ENCODE measurements at places on chromosomes 13 and 19.

- DNase-seq = no peak
- no peak overlapping the region for H3K27ac ChIP-seq
- H3K27me3 ChIP-seq = no peaks in the 10 kb centered on the region
- H3K4me3 ChIP-seq = no peak overlapping the region
- H3K36me3 ChIP-seq = no peaks in the 10 kb centered on the region
Observed at GRCh38 chr13:33910255-33910654, 92.3 kb downstream of the RFC3 start.

GRCh38 chr13:35554972-35555623, 78.6 kb upstream of the MAB21L1 start:
- no peak overlapping the region for H3K27ac ChIP-seq
- DNase-seq = no peak
- no peaks in the 10 kb centered on the region for H3K36me3 ChIP-seq
- H3K4me1 ChIP-seq = peaks cover 14% of the 10 kb centered on the region
- no peaks in the 10 kb centered on the region for H3K27me3 ChIP-seq
- H3K4me3 ChIP-seq = no peak overlapping the region

DNA sequence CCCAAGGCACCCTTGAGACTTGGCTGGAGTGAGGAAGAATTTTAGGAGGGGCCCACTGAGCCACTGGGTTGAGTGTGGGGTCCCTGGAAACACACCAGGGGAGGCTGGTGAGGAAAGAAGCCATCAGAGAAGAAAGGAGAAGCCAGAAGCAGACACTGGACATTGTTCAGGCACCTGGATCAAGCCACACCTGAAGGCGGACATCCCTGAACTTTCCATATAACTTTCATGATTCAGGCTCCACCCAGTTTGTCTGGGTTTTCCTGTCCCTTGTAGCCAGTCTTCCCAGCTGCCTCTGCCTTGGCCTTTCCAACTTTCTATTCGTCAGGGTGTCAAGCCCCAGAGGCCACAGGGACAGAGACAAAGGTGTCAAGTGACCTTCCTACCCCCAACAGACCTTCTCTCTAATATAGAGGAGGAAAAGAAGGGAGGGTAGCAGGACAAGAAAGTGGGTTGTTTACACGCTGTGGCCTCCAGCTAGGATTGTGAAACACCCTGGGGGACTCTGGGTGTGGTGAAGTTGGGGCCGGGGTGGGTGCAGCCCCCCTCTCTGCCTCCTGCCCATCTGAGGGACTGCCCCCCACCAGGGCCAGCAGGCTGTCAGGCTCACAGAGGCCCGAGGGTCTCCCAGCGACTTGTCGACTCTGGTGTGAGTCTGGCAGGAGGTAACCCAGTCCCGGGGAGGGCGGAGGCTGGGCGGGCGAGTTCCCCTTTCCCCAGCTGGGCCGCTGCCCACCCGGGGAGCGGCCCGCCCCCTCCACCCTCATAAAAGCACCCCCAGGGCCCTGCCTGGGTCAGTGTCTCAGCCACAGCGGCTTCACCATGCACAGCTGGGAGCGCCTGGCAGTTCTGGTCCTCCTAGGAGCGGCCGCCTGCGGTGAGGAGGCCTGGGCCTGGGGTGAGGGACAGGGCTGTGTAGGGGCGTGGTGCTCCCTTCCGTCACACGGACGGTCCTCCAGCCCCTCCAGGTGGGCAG, at the start of gene CFD:
CFD (plus strand) TSS at position 797 of the 976 bp plus-strand sequence; CDS start at position 823, 26 bp downstream.
- peaks cover 12% of the 10 kb centered on the region for H3K4me1 ChIP-seq
- peak; percentile 55 for DNase-seq
- no peaks in the 10 kb centered on the region for H3K36me3 ChIP-seq
- H3K27ac ChIP-seq = peak within 1 kb of the TSS; percentile 17
- H3K4me3 ChIP-seq = peak within 1 kb of the TSS; percentile 28

DNA sequence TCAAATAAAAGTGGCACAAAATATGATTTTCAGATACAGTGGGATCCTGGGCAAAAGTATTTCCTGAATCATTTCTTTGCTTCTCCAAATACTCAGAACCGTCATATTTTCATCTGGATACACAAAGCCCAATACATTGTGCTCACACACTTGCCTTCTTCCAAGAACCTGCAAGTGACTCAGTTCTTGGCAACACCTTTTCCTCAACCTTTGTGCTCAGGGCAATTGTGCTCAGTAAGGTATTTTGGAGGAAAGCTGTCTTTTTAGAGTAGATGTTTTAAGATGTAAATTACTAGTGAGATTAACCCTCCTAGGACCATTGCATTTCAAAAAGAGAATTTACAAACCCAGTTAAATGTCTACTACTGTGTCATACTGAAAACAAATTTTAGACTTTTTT, 233.5 kb downstream of the EFNB2 start:
- DNase-seq = no peak
- H3K4me3 ChIP-seq = no peak overlapping the region
- no peaks in the 10 kb centered on the region for H3K36me3 ChIP-seq
- no peaks in the 10 kb centered on the region for H3K4me1 ChIP-seq
- H3K27me3 ChIP-seq = no peaks in the 10 kb centered on the region
- H3K27ac ChIP-seq = no peak overlapping the region

DNA sequence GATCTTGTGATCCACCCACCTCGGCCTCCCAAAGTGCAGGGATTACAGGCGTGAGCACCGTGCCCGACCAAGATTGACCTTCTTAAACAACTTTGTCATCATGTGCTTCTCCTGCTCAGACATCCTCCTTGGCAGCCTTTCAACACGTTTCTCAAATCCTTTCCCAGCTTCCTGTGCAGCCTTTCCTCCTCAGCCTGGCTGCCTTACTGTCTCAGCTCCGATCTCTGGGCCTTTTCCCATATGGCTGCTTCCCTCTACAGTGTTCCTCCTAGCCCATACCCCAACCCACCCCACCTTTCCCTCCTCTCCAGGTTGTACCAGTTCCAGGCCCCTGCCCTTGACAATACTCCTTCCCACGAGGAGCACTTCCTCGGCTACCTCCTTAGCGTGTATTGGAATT, 7.2 kb downstream of the PHF11 start:
- H3K4me3 ChIP-seq = no peak overlapping the region
- no peaks in the 10 kb centered on the region for H3K4me1 ChIP-seq
- no peak overlapping the region for H3K27ac ChIP-seq
- DNase-seq = no peak
- H3K36me3 ChIP-seq = no peaks in the 10 kb centered on the region
- no peaks in the 10 kb centered on the region for H3K27me3 ChIP-seq

DNA sequence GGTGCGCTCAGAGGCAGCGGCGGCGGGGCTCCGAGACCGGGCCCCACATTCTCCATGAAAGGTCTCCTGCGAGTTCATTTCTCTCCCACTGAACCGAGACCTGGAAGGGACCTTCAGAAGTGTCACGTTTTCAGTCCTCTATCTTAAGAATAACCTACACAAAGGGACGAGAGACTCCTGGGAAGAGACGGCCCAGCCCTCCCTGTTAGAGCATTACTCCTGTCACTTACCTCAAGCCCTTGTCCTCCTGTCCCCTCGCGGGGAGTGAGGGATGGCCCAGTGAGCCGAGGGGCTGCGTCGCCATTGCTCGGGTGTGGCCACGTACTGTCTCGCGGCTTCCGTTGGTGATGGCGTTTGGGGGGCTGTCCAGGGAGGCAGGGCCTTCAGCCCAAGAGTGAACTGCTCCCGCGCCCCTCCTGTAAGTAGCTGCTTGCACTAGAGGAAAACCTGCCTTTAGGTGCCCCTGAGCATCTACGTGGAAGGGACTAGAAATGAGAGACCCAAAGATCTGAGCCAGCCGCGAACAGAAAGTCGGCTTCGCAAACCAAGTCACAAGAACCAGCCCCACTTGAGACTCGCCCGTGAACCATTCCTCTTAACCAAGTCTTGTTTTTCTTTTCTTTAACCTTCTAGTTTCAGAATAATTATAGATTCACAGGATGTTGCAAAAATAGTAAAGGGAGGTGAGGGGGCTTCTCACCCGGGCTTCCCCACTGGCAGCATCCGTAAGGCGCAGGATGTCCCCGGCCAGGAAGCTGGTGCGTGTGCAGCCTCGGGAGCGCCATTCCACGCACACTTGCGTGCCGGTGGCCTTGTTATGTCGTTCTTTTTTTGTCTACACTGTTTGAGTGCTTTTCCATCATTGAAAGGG, 21.1 kb upstream of the NDUFS7 start:
- no peaks in the 10 kb centered on the region for H3K27me3 ChIP-seq
- H3K27ac ChIP-seq = no peak overlapping the region
- no peak overlapping the region for H3K4me3 ChIP-seq

DNA sequence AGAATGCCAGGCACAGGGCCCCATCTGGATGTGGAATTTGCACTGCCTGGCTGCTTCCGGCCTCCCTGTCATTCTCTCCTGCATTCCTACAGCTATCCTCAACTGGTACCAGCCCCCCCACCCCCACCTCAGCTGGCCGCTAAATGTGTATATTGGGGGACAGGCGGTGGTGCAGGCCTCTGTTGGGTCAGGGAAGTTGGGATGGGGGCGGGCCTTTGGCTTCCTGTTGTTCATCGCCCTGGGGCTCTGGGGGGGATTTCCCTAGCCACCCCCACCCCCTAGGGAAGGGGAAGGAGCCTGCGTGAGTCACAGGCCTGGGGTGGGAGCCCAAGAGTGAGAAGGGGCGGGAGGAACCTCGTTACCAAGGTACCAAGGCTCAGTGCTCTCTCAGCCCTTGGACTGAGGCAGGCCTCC, 10.6 kb downstream of the POU2F2 start:
- no peaks in the 10 kb centered on the region for H3K36me3 ChIP-seq
- H3K4me1 ChIP-seq = peaks cover 21% of the 10 kb centered on the region
- H3K27ac ChIP-seq = no peak overlapping the region
- DNase-seq = peak; percentile 40
- H3K4me3 ChIP-seq = no peak overlapping the region

DNA sequence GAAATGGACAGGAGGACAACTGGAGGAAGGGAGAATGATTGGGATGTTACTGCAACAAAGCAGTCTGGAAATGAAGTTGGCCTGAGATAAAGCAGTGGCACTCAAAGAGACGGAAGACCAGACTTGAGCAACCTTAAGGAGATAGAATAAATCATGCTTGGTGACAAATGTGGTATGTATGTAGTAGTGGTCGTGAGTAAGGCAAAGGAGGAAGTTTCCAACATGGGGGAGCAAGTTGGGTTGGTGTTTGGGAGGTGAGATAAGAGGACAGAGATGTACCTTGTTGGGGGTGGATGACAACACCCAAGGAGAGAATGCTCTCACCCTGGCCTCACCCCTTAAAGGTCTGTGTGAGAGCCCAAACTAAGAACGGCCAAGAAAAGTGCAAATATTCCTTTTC, 420.5 kb downstream of the DIAPH3 start:
- no peaks in the 10 kb centered on the region for H3K36me3 ChIP-seq
- DNase-seq = no peak
- H3K4me3 ChIP-seq = no peak overlapping the region
- no peaks in the 10 kb centered on the region for H3K4me1 ChIP-seq
- no peaks in the 10 kb centered on the region for H3K27me3 ChIP-seq

DNA sequence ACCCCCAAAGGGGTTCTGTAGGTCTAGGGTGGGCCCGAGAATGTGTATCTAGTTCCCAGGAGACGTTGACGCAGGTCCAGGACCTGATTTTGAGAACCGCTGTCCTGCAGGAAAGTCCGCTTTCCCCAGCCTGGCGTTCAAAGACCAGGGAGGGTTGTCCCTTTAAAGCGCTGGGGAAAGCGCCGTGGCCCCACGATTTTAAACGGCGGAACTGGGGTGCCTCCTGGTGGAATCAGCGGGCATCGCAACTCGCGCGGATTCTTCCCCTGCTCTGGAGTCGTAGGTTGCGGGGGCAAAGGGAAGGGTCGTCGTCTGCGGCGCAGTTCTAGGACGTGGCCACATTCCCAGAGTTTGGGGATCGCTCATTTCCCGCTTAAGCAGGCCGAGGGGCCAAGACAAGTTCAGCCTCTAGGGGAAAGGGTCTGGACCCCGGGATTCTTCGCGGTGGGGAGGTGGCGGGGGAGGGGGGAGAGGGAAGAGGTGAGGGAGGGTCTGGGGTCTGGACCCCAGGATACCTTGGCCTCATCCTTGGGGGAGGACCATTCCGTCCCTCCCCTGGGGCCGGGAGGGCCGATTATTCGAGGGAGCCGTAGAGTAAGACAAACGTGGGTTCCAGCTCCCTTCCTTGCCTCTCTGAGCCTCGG, 7.7 kb downstream of the PNMA8B start:
- no peaks in the 10 kb centered on the region for H3K4me1 ChIP-seq
- no peak overlapping the region for H3K27ac ChIP-seq
- no peaks in the 10 kb centered on the region for H3K36me3 ChIP-seq
- H3K4me3 ChIP-seq = no peak overlapping the region
- DNase-seq = peak; percentile 76

DNA sequence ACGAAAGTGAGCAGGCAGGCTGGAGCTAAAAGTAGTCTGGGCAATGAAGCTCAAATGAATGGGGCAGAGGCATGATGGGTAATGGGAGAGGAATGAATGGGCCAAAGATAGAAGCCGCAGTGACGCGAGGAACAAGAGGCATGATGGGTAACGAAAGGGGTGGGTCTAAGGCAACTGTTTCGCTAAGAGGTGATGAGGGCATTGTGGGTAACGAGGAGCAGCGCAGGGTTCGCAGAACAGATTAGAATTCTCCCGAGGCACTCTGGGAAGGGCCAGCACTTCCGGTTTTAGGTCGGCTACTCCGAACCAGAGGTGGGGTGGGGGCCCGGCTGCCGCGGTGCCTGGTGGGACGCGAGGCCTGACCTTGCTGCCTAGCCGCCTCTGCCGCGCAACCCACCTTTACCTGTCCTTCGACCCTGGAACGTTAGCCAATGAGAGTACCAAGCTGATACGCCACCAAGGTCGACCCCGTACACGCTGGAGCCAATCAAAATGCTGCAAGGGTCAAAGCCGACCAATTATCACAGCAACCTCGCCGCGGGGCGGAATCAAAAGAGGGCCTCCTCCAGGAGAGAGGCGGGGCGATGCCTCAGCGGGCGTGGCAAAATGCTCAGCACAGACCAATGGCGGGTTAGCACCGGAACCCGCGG, 563 bp upstream of the TOMM40 start:
- peaks cover 22% of the 10 kb centered on the region for H3K4me1 ChIP-seq
- H3K27ac ChIP-seq = peak overlapping the region; percentile 75
- H3K27me3 ChIP-seq = no peaks in the 10 kb centered on the region
- H3K36me3 ChIP-seq = peaks cover 23% of the 10 kb centered on the region
- DNase-seq = peak; percentile 100

- H3K27me3 ChIP-seq = no peaks in the 10 kb centered on the region
- DNase-seq = peak; percentile 16
- peak overlapping the region; percentile 24 for H3K27ac ChIP-seq
- 0 out of 2 replicates have a peak, but pooled peaks cover 4% of the 10 kb centered on the region for H3K36me3 ChIP-seq
Observed at GRCh38 chr13:101309014-101309619, 107.2 kb downstream of the NALCN start.

- no peak overlapping the region for H3K27ac ChIP-seq
- no peaks in the 10 kb centered on the region for H3K36me3 ChIP-seq
- DNase-seq = peak; percentile 50
Observed at GRCh38 chr19:35090506-35091214, 25.0 kb upstream of the FXYD3 start.
